AG08396 (cell line): ENCODE measurements at places on chromosomes 7 and 10.

- DNase-seq = no peak
These were observed 107.0 kb downstream of the CPXM2 start for GRCh38 chr10:123784646-123785045.

DNA sequence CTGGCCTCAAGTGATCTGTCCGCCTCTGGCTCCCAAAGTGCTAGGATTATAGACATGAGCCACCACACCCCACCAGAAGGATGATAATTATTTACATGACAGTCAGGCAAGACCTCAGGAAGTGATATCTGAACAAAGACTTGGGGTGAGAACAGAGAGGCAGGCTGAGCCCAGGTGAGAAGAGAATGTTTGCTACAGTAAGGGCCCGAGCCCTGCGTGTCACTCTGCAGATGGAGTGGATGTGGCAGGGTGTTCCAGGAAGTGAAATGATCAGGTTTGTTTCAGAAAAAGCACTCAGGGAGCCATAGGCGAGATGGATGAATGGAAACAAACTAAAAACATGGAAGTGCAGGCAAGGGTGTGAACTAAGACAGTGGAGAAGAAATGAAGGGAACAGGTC is 22.2 kb downstream of the SFMBT2 start:
- no peak for DNase-seq

DNA sequence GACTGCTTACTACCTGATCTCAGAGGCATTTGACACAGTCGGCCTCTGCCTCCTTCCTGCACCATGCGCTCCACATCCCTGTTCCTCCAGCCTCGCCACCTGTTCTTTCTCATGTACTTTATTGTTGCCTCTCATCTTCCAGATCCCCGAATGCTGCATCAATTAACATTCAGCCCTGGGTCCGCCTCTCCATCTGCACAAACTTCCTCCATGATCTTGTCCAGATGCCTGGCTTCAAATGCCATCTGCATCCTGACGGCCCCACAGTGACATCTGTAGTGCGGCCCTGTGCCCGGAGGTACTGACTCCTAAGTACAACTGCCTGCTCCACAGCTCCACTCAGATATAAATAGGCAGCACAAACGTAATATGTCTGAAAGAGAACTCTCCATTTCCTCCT is 51.2 kb upstream of the STK17A start:
- DNase-seq = no peak

- DNase-seq = no peak
These were observed 35.5 kb downstream of the GPRIN2 start for GRCh38 chr10:46520941-46521340.

DNA sequence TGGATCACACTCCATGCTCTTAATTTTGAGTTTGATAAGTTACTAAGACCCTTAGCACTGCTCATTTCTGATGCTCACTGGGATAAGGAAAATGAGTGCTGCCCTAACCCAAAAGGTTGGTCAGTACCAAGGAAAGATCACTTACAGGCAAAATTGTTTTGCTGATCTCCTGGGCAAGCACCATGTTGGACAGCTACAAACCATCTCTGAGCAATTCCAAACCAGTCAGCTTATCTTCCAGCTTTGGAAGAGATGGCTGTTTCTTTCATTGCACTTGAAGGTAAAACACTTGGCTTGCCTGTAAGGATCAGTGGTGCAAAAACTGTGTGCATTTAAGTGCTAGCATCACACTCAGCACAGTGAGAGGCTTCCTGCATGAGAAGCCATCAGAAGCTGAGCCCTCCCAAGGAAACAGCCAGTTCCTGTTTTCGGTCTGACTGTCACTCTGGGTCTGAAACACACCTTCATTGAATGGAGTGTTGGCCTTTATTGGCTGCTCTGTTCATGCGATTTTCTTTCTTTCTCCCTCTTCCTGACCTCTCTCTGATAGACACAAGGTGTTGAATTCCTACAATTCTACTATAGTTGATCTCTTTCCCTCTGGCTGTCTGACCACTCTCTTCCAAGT is 126.4 kb upstream of the GHITM start:
- DNase-seq = no peak

DNA sequence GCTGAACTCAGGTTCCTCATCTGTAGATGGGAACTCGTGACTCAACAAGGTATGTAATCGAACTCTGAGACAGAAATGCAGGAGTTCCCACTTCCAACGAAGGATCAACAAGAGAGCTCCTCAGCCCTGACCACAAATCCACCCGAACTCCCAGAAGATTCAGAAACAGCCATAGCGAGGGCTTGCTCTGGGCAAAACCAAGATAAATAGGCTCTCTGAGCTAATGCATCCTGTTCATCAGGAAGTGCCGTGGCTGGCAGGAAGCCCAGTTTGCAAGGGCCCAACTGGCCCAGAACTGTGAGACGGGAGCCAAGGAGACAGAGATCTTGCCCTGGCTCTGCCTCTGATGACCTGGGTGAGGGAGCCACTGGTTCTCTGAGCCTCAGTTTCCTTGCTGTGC is 141.7 kb upstream of the PFKP start:
- DNase-seq = no peak

DNA sequence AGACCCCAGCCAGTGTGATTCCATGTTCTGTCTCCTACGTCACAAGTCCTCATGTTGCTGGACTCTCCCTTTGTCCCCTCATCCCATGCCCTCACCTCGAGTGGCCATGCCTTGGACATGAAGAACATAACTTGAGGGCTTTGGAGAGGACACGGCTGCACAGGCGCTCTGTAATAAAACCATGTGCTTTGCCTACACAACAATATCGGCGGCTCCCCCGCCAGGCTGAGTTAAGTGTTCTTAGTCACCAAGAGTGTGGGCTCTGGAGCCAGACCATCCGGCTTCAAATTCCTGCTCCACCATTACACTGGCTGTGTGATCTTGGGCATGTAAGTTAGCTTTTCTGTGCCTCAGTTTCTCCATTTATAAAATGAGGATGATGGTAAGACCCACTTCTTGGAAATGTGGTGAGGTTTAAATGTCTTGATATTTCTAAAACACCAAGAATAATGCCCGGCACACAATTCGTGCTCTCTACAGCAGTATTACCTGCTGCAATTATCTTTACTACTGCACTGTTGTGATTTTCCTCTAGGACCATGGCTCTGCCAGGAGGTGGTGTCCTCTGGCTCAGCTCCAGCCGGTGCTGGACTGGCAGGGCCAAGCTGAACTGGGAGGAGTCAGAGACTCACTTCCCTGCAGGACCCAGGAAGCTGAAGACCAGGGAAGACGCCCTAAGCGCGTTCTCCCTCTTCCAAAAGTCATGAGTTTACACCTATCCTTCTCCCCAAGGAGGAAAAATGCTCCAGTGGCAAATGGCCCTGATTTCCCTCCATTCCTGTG is 15.7 kb downstream of the SLIT1 start:
- no peak for DNase-seq

DNA sequence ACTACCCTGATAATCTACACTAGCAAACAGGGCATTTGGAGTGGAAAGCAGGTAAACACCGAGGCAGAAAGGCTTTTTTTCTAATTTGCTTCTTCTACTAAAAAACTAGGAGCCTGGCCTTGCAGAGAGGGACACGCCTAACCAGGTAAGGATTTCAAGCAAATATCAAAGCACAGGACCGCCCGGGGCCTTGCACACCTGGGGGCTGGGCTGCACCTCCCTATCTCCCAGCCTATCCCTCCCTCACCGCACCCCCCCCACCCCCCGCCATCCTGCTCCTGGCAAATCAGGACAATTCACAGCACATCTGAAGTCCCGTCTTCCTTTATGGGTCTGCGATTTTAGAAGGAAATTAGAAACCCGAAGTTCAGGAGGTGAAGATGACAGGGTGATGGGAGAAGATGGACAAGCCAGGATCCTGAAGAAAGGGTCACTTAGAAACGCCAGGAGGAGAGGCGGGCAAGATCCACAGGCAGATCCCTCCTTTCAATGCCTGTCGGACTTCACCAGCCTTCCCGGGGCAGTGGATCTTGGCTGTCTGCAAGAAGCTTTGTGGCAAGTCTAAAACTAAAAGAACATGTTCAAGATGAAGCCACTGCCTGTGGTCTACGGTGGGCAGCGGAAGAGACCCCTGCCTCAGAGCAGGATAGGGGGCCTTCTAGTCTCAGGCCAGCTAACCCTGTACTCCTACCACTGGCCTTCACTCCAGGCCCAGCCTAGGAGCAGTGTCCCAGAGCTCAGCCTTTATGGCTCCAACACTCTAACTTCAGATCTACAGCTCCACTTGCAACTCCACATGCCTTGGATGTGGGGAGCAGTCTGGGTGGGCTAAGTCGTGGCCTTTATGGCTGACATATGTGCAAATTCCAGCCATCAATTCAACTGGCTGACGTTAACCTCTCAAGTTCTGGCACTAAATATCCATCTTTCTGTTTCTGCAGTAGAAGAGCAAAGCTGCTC is 43.9 kb downstream of the TNS3 start:
- DNase-seq = no peak

GRCh38 chr10:124949543-124949942 is 7.6 kb downstream of the ZRANB1 start:
- no peak for DNase-seq

DNA sequence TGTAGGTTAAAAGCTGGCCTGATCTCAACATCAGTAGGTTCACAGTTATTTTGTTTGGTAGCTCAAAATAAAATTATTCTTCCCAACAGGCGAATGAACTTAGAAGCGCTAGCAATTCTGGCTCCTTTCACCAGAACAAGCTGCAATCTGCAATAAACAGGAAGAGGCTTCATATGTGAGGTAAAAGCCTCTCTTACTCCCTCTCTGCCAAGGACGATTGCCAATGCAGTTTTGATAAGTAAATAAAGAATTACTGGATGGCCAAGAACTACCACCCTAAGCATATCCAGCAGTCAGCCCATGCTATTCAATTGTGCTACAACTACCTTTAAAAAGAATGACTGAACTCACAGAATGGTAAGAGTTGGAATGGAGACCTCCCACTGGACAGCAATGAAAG is 150.0 kb upstream of the LAMB4 start:
- DNase-seq = no peak

DNA sequence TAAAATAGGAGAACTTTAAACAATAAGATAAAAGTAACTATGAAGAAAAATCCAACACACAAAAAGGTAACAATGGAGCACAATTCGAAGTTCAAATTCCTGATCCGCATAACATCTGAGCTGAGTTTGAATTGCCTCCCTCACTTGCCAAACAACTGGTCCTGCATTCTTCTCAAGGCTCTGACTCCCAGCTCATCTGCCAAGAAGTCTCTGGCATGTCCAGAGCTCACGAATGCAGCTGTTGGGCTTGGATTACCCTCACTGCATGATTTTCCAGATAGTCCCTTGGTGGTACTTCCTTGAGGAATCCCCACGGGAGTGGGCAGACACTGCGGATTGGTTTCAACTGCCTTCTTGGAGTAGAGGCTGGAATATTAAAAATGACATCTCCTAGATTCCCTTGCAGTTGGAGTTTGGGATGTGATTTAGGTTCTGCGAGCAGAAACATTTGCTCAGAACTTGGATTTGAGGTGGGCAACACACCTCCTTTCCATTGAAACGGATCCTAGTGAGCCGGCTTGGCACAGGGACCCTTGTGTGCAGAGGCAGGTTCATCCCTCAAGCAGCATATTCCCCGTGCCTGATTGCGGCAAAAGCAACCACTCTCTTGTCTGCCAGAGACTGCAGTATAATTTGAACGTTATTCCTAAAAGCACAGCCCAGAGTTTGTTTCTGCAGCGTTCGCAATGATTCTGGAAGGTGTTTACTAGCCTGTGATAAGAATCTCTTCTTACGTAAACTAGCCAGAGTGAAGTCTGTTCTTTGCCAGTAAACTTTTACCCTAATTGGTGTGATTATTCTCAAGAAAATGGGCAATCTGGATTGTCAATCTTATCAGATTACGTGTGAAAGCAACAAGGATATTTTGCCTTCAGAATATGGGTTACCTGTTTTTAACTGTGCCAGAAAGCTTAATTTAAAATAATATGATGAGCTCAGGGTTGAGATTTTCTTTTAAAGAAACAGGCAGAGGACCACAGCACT is 23.4 kb upstream of the PRKCQ start:
- no peak for DNase-seq

DNA sequence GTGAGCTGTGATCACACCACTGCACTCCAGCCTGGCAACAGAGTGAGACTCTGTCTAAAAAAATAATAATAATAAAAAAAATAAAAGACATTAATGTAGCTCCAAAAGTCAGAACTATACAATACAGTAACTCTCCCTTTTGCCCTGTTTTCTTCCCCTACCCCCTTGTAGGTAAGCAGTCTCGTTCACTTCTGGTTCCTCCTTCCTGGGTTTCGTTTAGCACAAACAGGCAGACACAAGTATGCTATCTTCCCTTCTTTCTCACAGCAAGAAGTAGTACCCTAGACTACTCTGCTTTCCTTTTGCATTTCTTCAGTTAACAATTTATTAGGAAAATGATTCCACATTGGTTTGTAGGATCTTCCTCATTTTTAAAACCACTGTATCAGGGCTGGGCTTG is 33.1 kb downstream of the PDSS1 start:
- no peak for DNase-seq

DNA sequence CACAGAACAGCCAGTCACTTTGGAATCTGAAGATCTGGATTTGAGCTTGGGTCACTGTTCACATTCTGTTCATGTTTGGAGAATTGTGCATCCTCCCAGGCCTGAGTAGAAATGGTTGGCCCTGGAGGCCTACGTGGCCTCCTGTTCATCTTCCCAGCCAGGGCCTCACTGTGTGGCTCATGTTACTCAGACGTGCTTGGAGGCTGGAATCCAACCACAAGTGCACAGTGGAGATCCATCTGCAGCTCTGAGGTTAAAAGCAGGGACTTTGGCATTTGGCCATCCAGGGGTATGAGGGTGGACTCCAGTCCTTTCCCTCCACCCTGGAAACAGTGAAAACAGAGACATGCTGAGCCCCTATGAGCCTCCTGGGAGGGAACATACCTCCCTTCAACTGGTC is 709.0 kb upstream of the IGFBP3 start:
- no peak for DNase-seq

GRCh38 chr10:58328233-58328632 is 6.6 kb upstream of the UBE2D1 start:
- DNase-seq = no peak

- DNase-seq = peak; percentile 17
These were observed 34.4 kb downstream of the PLEKHA8 start for GRCh38 chr7:30062587-30062986.

DNA sequence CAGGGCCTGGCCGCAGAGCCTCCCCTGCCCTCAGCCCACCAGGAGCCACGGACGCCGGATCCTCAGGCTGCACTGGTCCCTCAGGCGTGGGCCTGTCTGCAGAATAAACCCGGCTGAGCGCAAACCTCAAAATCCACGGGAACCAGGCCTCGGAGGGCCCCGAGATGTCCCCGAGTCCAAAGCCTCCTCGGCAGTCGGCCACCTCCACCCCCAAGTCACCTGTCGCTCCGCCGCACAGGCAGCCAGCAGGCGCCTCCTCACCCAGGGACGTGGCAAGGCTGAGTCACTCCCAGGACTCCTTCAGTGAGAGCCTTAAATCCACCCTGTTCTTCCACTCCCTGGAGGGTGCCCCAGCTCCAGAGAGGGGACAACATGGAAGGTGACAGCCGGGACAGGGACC is 33.2 kb downstream of the STK32C start:
- no peak for DNase-seq

DNA sequence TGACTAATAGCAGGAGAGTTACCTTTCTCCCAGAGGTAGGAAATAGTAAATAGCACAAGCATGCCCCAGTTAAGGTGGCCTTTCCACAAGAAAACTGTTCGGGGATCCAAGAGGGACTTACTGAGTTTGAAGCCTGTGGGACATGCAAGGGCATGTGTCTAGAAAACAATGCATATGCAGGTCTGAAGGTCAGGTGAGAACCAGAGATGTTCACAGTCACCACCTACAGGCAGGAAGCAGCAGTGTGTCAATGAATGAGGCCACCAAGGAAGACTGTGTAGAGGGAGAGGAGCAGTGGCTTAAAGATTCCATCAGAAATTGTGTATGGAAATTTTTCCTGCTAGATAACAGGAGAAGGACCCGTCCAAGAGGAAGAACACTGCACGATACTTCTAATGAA is 66.0 kb downstream of the CALD1 start:
- DNase-seq = no peak

- DNase-seq = no peak
These were observed 33.7 kb downstream of the CFAP58 start for GRCh38 chr10:104387130-104387888.
